CD4-positive, alpha-beta T cell (primary cell): ENCODE measurements at places on chromosomes 16 and 17.

- no peak for DNase-seq
These were observed 35.7 kb upstream of the DYNLL2 start for GRCh38 chr17:58047376-58048150.

GRCh38 chr16:72179204-72179970, 7.4 kb upstream of the PMFBP1 start:
- DNase-seq = no peak

- DNase-seq = no peak
These were observed 70.3 kb downstream of the CMC2 start for GRCh38 chr16:80936410-80936809.

- DNase-seq = no peak
These were observed 87.5 kb downstream of the ASIC2 start for GRCh38 chr17:33205552-33205951.

DNA sequence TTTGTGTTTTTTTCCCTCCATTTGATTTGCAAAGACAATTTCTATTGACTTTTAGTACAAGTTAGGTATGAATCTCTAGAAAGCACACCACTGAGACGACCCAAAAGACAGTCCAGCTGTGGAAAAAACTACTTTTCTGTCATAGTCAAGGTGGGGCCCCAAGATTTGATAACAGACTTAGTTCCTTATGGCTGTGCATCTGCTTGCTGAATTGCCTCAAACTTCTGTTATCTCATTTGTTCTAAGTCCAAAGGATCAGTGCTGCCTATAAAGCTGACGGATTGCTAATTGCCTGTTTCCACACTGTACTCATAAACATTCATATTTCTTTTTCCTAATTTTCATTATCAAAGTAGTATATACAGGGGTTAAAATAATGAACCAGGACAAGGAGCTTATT, 180.8 kb downstream of the SPECC1 start:
- no peak for DNase-seq

GRCh38 chr17:42698736-42699414, 16.5 kb downstream of the CNTNAP1 start:
- DNase-seq = no peak
